ENCODE measurements at places on chromosomes 4 and X.

DNA sequence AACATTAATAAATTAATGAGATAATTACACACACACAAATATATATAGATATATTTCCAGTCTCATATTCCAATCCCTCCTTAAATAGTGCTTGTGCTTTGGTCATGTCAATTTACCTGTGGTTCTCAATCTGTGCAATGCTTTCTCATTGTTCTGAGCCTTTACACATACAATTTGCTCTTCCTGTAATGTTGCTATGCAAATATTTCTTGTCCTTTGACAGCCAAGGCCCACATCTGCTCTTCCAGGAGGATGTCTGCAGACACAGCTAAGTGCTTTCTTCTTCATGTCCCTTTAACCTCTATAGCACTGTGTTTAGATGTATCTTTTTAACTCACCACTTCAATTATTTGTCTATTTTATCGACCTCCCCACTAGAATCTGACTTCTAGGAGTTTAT, 67.3 kb upstream of the RAPGEF2 start:
- no peak for DNase-seq

DNA sequence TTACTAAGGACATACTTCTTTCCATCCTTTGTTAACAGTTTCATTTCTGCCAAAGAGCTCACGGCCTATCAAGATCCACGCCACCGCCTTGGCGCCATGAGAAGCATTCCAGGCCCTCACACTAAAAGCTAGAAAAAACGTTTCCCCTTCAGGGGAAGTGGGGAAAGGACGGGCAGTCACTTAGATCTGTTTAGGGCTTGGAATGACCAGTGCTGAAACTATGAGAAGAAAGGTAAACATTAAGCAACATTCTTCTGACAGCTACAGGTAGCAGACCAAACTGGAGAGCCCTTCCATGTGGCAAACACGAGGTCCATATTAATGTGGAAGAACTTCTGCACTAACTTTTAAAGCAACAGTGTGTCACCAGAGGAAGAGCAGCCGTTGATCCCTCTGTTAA, 146.7 kb downstream of the SH3KBP1 start:
- no peak for DNase-seq

GRCh38 chr4:56052481-56052880, 103.7 kb downstream of the CEP135 start:
- DNase-seq, result no peak

DNA sequence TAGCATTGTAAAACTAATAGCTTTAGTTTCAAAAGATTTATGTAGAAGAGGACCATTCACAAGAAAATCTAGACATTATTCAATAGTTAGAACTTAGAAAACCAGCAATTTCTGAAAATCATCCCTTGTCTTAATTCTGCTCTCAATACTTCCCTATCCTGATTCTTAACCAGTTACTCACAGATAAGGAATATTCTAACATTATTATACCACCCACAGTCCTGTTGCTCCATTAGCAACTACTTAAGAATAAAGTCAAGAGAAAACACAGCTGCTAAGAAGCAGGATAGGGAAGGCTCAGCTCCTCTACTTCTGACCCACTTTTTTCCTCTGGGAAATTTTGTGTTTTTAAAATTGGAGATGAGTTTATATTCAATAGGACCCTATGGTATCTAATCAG, 47.7 kb downstream of the PHKA1 start:
- no peak for DNase-seq

GRCh38 chr4:47827343-47828047, 10.4 kb downstream of the CORIN start:
- DNase-seq, result peak; percentile 42

GRCh38 chrX:107716118-107716684, 59.4 kb downstream of the TSC22D3 start:
- no peak for DNase-seq

DNA sequence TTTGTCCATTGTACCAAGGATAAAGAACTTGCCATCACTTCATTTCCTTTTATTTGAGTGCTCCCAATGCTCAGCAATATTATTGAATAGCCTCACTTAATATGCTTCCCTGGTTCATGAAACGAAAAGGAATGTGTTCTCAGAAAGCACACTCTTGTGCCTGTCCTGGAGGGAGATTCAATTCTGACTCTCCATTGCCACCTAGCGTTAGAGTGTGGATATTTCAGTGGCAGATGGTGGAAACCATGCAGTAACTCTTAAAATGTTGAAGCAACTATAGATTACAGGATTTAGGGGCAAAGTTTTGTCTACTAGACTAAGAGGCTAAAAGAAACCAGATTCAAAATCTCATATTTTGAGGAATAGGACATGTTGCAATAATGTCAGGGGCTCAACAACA, 36.0 kb downstream of the GAB3 start:
- peak; percentile 80 for DNase-seq

GRCh38 chrX:153507484-153508178, 9.8 kb upstream of the ATP2B3 start:
- peak; percentile 74 for DNase-seq
